ENCODE measurements at places on chromosomes 5 and 9. TPM values are rescaled to one million over a fixed set of nuclear protein-coding genes. Genes with fewer than 3 reads are reported as not detected.

DNA sequence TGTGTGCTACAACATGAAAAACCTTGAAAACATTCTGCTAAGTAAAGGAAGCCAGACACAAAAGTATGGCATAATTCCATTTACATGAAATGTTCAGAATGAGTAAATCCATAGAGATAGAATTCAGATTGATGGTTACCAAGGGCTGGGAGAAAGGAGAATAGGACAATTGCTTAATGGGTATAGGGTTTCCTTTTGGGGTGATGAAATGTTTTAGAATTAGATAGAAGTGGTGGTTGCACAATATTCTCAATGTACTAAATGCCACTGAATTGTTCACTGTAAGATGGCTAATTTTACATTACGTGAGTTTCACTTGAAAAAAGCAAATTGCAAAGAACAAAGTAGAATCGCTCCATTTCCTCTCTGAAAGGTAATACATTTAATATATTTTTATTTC, 43.0 kb upstream of the GAS1 start:
- no peak for DNase-seq

DNA sequence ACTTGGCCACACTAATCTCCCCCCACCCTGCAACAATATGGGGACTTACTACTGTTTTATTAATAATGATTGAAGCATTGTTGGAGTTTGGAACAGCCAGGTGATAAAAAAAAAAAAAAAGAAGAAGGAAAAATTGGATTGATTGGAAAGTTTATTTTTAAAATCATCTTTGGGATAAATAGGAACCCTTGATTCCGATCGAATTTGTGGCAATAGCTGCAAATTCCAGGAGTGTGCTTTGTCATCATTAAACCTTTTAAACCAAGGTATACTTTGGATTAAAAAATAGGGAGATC, 907 bp upstream of the NR2F1 start:
- DNase-seq: no peak

DNA sequence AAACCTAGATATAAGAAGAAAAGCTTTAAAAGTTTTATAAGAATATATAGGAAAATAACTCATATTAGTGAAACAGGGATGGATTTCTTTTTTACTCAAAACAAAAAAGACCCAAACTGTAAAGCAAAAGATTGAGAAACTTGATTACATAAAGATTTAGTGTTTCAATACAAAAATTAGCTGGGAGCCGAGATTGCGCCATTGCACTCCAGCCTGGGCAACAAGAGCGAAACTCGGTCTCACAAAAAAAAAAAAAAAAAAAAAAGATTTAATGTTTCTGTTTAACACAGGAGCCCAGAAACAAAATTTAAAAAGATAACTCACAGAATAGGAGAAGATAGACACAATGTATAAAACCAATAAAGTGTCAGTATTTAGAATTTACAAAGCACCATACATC, 45.2 kb downstream of the CDC14B start:
- no peak for DNase-seq

DNA sequence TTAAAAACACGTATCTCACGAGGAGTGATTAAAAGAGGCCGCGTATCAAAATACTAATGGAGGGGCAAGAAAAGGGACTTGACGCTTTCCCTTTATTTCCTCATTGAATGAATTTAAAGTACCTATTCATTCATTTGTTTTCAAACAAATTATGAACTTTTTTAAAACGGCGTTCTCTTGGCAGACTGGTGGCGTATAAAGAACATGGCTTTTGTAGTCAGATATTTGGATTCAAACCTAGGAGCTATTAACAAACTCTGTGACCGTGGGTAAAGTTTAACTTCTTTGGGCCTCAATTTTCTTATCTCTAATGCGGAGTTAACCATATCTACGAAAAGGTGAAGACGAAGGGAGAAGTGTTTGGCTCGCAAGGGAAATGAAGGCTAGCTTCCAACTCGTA, 876 bp downstream of the CAAP1 start:
- DNase-seq: no peak

- no peak for DNase-seq
These were observed 13.6 kb downstream of the SLF1 start for GRCh38 chr5:94632024-94632423.

DNA sequence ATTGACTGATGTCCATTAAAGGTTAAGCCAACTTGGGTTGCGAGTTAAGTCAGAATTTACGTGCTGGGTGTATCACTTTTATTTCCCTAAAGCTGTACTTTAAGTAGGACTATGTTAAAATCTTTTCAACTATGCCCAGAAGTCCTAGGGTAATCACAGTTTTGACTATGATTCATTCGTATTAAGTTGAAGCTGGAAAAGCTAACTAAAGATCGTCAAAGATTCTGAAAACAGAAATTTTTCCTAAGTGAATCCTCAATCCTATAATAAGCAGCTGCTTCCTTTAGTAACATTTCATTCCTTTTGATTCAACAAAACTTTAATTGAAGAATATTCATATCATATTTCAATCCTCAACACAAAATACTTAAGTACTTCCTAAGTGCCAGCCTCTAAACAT, 460.4 kb downstream of the ACTL7B start:
- no peak for DNase-seq

The PGM5 gene
- not detected for total RNA-seq

The KCNMB1 gene
- total RNA-seq: not detected

All from activated T-helper 1 cell treated with anti-CD3 and anti-CD28 coated beads, Interleukin-12 subunit alpha, Interleukin-12 subunit beta, Interleukin-2, Interleukin-4 antibody, amounts not matched to agents 30 ng/mL and 10 ng/mL and 1 ng/mL, durations not matched to agents 14 hours and 24 hours and 36 hours (primary cell).